ENCODE measurements at places on chromosomes 2 and 18.
A peak's percentile ranks its signal among the peaks of the same experiment; 100 is the strongest.

- DNase-seq, result no peak
These were observed 81.6 kb upstream of the LAPTM4A start for GRCh38 chr2:20132990-20133535.

GRCh38 chr2:111662039-111662770 lies 221.8 kb downstream of the ANAPC1 start:
- DNase-seq, result peak; percentile 68

GRCh38 chr18:79987566-79987965 lies 797 bp downstream of the TXNL4A start:
- DNase-seq, result peak; percentile 29

- peak; percentile 80 for DNase-seq
These were observed 22.1 kb downstream of the B3GNT2 start for GRCh38 chr2:62217970-62218369.

GRCh38 chr2:60523963-60524362 lies 29.5 kb downstream of the BCL11A start:
- DNase-seq, result no peak

- no peak for DNase-seq
These were observed 17.5 kb downstream of the ARPC2 start for GRCh38 chr2:218234521-218234920.

GRCh38 chr2:207688597-207688996 lies 22.8 kb upstream of the CCNYL1 start:
- DNase-seq, result no peak

DNA sequence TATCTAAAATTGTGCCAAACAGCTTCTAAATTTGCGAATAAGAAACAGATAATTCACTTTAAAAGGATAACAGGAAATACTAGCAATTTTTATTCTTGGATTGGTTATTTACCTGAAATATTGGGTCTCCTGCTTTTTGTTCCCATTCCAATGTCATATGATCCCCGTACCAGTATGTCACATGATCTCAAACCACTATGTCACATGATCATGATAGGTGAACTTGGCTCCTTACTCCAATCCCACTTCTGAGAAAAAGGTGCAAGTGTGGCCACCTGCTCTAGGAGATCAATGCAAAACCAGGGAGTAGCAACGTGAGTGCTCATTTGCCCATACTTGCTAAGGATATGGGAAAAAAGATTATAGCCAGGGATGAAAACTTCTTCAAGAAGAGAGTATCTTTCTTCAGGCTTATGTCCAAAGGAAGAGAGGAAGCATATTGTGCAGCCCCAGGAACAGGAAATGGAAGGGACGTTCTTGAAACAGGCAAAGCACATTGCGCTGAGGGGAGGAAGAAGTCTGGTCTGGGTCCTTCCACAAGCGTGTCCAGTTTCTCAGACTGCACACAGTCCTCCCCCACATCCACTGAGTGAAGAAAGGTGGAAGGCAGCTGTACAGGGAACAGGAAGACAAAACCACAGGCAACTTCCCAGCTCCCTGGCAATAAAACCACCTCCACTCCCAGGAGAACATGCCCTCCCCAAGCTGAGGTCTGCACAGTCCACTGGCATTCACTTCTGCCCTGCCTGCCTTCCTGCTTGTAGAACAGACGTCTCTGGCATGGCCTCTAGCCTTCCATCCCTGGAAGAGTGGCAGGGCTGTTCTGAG lies at the start of gene LYG2:
LYG2 (minus strand) TSS at position 176 of the 828 bp plus-strand sequence. CDS start 1,406 bp downstream, outside the sequence.
- DNase-seq, result no peak

DNA sequence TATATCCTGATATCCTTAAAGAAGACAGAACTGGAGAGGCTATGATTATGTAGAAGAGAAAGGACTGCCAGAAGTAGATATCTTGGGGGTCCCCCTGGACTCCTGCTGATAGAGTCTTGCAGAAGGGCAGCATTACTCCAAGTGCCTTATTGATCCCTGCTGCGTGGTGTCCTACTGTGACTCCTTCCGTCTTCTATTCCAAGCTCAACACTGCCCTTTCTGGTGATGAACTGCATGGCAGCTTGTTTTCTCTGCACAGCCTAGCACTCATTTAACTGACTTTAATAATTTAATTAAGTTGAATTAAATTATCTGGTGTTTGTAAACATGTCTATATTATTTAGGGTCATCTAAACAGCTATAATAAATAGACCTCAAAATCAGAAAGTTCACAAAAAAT lies 194.1 kb upstream of the DSEL start:
- DNase-seq, result no peak

GRCh38 chr2:175688243-175688642 lies 313.8 kb downstream of the LNPK start:
- no peak for DNase-seq

GRCh38 chr2:20346565-20347381 lies 3.9 kb downstream of the PUM2 start:
- DNase-seq, result no peak

Data from EL (cell line).